ENCODE measurements at places on chromosomes 13 and 19. TPM values are rescaled to one million over a fixed set of nuclear protein-coding genes. Genes with fewer than 3 reads are reported as not detected.

DNA sequence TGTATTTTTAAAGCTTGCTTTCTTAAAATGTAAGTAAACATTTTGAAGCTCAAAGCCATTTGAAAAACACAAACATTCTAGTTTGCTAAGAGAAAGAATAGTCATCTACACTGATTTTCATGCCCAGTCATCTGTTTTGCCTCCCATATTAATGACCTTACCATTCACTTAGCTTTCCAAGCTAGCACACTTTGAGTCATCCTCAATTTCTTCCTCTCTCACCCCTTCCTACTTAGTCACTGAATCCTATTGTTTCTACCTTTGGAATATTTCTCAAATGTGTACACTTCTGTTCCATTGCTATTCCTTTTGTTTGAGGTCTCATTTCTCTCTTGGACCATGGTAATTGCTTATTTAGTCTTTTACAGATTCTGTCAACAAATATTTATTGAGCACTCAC is 7.3 kb upstream of the HS6ST3 start:
- DNase-seq, result no peak

- DNase-seq, result no peak
These were observed 9.0 kb downstream of the ZNF302 start for GRCh38 chr19:34686455-34686854.

DNA sequence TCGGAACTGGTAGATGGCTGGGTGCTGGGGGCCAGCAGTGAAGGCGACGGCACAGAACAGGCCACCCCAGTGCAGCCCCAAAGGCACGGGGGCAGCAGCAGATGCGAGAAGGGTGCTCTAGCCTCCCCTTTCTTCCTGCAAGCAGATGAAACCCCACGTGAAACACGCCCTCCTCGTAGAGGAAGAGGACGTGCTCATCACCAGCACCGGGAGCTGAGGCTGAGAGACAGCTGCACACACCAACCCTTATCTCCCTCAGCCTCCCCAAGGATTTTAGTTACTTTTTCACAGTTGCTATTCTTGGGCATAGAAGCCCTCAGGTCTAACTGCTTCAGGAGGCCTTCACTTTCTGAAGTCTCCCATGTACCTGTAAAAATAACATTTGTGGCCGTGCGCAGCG is 11.9 kb downstream of the ZNF787 start:
- DNase-seq, result no peak

- DNase-seq, result peak; percentile 43
These were observed 1.3 kb downstream of the UBL3 start for GRCh38 chr13:29849071-29849631.

The CYSLTR2 gene
- total RNA-seq, result 0.17 TPM

The ANGPTL8 gene
- total RNA-seq, result 33.9 TPM
